ENCODE measurements at places on chromosomes 7 and 10.

DNA sequence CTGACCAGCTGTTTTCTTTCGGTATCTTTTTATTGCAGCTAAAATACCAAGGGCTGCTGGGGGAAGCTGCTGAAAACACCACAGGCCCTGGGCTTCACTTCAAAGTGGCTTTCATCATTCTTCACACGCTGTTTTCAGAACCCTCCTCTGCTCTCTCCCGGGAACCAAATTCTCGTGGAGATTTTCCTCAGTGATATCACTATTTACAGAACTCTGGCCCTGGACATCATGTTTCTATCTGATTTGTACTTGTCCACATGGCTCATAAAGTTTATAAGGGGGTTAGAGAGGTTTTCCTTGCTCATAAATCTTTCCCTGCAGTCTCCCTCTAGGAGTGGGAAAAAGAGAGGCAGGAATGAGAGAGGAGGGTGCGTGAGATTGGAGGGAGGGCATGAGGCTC is 177.4 kb upstream of the NPVF start:
- no peak for DNase-seq

GRCh38 chr7:44477938-44478337 is 12.5 kb downstream of the NUDCD3 start:
- no peak for DNase-seq

- no peak for DNase-seq
Observed at GRCh38 chr10:13930120-13930519, 343.4 kb downstream of the PRPF18 start.

- DNase-seq, result no peak
Observed at GRCh38 chr7:22561895-22562593, 62.1 kb upstream of the STEAP1B start.

GRCh38 chr10:8054494-8055407 is at the start of gene GATA3:
Gene GATA3 (plus strand): TSS chr10:8054688. CDS start chr10:8055656, 968 bp downstream.
- peak; percentile 72 for DNase-seq

- no peak for DNase-seq
Observed at GRCh38 chr7:27619492-27619891, 43.2 kb downstream of the HIBADH start.

- DNase-seq, result no peak
Observed at GRCh38 chr7:77386165-77386822, 29.9 kb downstream of the GSAP start.

GRCh38 chr10:62721687-62722086 is 82.8 kb upstream of the ADO start:
- no peak for DNase-seq

DNA sequence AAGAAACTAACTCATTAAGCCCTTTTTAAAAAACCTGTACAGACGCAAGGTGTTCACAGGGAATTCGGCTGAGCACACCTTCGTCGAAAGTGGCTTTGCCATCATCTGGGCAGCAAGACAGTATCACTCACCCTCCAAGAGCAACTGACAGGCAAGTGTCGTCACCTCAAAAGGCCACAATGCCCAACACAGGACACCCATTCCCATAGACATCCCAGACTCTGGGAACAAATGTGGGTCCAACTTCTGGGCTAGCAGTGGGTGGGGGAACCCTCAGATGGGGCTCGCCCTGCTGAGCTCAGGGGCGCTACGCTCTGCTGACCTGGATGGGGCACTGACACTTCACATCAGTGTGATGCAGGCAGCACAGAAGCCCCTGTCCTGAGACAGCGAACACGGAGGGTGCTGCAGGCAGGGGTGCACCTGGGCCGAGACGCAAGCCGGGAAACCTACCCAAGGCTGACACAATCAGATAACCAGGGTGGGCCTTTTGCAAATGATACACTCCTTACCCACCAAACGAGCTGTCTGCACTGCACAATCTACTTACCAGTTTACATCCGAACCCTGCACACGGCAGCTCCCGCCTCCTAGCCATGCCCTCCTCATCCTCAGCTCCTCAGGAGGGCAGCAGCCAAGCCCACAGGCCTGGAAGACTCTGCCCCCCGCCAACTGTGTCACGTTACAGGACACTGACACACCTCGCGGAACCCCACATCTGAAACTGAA is 1.7 kb downstream of the DIP2C start:
- DNase-seq, result no peak

DNA sequence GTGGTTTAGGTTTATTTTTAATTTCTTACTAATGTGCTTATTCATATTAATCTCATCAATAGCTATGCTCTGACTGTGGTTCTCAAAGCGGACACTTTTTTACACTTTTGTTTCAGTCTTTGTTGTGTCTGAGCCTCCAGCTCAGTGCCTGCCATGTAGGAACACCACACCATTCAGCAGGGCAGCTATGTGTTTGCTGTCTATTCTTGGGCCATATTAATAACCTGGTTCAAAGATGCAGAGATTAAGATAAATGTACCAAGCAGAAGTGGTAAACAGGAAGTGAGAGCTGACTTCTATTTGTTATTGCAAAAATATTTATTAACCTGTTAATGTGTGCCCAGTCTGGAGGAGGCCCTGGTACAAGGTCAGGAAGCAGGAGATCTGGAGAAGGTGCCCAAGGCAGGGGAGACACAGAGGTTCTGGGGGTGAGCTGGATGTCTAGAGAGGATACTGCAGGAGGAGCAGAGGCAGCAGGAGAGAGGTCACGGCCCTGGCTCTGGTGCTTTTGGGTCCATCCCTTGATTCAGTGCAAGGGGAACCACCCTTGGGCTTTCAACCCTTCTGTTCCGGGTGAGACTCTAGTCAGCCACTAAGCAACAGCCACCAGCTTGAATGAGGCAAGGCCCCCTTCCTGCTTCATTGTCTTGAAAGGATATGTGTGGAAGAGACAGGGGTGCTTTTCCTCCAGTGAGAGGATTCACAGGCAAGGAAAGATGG is 1.9 kb downstream of the TBXAS1 start:
- DNase-seq, result no peak
